ENCODE measurements at places on chromosomes 7 and 10.

- DNase-seq, result no peak
Observed at GRCh38 chr10:10564081-10564794, 453.4 kb upstream of the CELF2 start.

DNA sequence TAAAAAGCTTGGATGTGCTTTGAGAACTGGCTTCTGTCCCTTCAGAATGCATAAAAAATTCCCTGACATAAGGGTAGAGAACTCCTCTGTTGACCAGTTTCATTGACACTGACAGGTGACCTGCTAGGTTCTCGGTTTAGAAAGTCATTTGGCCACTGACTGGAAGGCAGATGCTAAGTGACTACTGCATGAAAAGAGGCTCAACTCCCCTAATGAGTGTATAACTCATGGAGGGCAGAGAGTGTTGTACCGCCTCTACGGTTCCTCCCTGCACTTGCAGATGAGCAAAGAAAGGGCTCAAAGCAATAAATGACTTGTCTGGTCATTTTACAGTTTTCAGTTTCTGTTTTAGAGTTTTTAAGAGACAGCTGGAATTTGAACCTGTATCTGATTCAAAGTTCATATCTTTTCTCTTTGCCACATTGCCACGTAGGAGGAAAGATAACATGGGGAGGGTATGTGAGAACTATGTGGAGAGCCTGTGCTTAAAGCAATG, 2.9 kb upstream of the FGL2 start:
- no peak for DNase-seq

DNA sequence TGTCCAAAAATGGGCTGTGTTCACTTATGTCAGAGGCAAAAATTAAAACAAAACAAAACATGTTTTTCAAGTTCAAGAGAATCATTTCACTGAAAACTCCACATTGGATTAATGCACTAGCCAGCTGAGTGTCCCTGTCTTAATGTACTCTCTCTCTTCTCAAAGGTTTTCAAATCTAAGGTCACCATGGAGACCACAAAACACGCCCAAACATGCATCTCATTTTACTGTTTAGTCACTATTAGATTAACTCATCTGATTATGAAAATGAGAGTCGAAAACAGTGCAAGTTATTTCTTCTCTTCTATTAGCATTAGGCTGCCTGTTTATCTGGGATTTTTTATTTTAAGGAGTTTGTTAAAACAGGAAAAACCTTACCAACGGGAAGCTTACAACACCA, 70.8 kb upstream of the ASAH2 start:
- DNase-seq, result no peak

GRCh38 chr7:100723732-100724275, 3.5 kb downstream of the EPO start:
- DNase-seq, result no peak

DNA sequence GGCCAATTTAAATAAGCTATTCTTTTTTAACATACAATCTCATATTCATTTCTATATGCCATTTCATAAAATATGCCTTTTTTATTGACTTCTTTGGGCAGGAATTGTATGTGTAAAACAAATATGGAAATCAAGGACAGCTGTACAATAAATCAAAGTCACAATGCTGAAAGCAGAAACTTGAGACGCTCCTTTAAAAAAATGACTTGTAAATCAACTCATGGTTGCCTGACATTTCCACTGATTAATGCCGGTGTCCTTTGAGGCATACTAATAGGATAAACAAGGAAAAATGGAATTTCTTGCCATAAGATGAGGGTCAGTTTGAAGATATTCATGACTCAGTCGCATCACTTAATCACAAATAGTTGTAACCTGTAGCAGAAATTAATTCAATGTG, 247.4 kb upstream of the TEX47 start:
- no peak for DNase-seq

- DNase-seq, result no peak
Observed at GRCh38 chr10:34677132-34677531, 138.0 kb downstream of the PARD3 start.

- DNase-seq, result no peak
Observed at GRCh38 chr7:24197852-24198251, 86.1 kb upstream of the NPY start.

GRCh38 chr10:43336641-43337318, 34.7 kb upstream of the FXYD4 start:
- no peak for DNase-seq

- DNase-seq, result no peak
Observed at GRCh38 chr10:111017098-111017497, 59.7 kb upstream of the ADRA2A start.

- DNase-seq, result no peak
Observed at GRCh38 chr7:112959276-112959675, 127.4 kb downstream of the GPR85 start.

DNA sequence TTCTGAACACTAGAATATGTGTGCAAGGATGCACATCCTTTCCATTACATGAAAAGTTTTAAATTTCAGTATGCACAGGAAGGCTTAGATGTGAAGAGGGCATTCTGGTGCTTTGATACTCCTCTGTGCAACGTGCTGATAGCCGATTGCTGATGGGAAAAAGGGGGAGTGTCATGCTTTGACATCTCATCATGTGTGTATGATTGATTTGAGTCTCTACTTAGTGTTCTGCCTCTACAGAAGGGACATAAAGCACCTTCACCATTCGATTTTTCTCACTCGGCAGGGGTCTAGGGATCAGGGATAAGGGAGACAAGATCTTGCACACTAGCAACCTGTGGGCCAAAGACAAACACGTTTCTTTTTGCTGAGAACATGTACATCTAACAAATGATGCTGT, 114.7 kb upstream of the RSU1 start:
- DNase-seq, result no peak

GRCh38 chr10:6231146-6231545, 28.4 kb downstream of the PFKFB3 start:
- DNase-seq, result no peak

DNA sequence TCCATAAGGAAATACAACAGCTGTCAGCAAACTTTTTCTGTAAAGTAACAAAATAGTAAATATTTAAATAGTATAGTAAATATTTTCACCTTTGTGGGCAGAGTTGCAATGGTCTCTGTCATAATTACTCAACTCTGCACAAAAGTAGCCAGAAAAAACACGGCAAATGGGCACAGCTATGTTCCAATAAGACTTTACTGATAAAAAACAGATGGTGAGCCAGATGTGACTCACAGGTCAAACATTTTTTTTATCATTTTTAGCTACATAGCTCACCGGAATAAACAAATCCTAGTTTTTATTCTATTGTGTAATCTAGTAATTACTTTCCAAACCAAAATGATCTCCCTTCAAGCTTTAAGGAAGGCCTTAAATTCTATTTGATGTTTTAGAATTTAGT, 55.3 kb downstream of the NCAPG2 start:
- DNase-seq, result peak; percentile 81

GRCh38 chr10:30445711-30446110, 11.7 kb downstream of the MAP3K8 start:
- no peak for DNase-seq
